ENCODE measurements at places on chromosomes 16 and 17. TPM values are rescaled to one million over a fixed set of nuclear protein-coding genes. Genes with fewer than 3 reads are reported as not detected.

DNA sequence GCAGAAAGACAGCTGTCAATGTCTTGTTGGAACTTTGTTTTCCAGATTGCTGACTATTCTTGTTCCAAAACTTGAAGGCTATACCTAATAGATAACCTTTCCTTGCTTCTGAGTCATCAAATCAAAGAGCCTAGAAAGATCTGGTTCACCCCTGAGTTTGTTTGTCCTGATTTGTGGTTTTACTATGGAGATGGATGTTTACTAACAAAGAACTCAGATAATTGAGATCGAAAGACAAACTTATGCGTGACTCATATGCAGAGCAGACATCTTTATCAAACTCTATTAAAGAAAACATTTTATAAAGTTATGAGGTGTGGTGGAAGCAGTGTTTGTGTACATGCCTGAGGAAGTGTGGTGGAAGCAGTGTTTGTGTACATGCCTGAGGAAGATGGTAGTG lies 311.1 kb upstream of the TBX2 start:
- DNase-seq: no peak
- no peaks in the 10 kb centered on the region for H3K27me3 ChIP-seq
- no peaks in the 10 kb centered on the region for H3K36me3 ChIP-seq

DNA sequence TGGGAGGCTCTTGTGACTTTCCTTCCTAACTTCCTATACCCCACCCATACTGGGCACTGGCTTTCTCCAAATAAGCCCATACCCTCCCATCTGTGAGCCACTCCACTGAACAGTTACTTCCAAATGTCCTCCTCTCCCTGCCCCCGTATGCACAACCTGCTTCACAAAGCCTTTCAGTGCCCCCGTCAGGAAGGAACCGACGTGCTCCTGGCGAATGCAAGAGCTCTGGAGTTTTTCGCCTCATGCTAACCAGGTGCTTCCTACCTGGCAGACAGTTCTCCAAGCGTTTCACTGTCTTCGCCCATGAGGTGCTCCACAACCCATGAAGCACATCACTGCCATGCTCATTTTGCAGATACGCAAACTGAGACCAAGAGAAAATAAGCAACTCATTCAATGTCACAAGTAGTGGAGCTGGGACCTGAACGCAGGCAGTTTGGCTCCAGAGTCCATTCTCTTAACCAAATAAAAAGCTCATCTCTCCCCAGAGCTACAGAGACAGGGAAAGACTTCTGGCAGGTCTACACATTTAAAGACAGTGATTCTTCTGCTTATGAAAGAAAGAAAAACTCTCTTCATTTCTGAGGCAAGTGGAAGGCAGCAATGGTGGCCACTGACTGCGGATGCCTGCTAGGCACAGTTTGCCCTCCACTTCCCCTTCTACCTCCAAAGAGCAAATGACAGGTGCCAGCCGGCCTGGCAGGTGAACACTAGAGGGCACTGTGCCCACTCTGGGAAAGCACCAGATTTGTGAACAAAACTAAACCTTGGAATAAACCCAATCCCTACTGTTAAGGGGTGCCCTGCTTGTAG lies 23.8 kb downstream of the SPHK1 start:
- no peak overlapping the region for H3K4me3 ChIP-seq
- H3K27ac ChIP-seq: no peak overlapping the region
- no peak for DNase-seq
- peaks cover 17% of the 10 kb centered on the region for H3K36me3 ChIP-seq

- H3K27me3 ChIP-seq: no peaks in the 10 kb centered on the region
- peak overlapping the region; percentile 89 for H3K4me3 ChIP-seq
Observed at GRCh38 chr16:11257131-11257938, 1.3 kb upstream of the SOCS1 start.

GRCh38 chr17:51739245-51739886 lies 419.1 kb downstream of the CA10 start:
- H3K27ac ChIP-seq: no peak overlapping the region
- no peaks in the 10 kb centered on the region for H3K27me3 ChIP-seq
- DNase-seq: no peak
- H3K4me1 ChIP-seq: no peaks in the 10 kb centered on the region
- no peaks in the 10 kb centered on the region for H3K36me3 ChIP-seq

- H3K27me3 ChIP-seq: peaks cover 5% of the 10 kb centered on the region
- no peak for DNase-seq
- no peak overlapping the region for H3K4me3 ChIP-seq
Observed at GRCh38 chr17:56319531-56319930, 166.3 kb downstream of the ANKFN1 start.

DNA sequence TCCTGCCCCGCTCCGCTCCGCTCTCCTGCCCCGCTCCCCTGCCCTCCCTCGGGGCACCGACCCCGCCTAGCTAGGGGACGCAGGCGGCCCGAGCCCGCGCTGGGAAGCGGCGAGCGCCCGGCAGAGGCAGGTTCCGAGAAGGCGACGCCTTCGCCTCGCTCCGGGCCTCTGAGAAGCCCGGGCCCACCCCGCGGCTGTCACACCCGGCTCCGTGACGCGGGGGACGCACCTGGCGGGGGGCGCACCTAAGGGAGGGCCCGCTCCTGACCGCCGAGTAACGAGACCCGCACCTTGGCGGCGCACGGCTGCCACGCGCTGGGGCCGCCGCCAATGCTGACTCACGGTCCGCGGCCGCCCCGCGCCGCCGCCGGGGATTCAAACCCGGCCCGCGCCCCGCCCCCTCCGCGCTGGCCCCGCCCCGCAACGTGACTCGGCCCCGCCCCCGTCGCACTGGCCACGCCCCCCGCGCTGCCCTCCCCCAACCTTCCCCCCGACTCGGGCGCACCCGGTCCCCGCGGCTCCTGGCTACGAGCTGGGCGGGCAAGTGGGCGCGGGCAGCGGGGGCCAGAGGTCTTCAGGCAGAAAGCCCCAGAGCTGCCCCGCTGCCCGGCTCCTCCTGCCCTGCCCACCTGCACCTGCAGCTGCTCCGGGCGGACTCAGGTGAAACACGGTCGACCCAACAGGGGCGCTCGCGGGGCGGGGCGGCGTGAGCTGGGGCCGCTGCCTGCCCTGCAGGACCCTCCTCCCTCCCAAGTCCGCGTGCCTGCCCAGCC lies 27.8 kb downstream of the GNPTG start:
- H3K36me3 ChIP-seq: peaks cover 53% of the 10 kb centered on the region
- peak overlapping the region; percentile 63 for H3K4me3 ChIP-seq
- no peak for DNase-seq
- no peaks in the 10 kb centered on the region for H3K27me3 ChIP-seq
- peaks cover 30% of the 10 kb centered on the region for H3K4me1 ChIP-seq
- peak overlapping the region; percentile 91 for H3K27ac ChIP-seq

POLR2C gene
- total RNA-seq: 78.0 TPM

- H3K27ac ChIP-seq: no peak overlapping the region
- no peaks in the 10 kb centered on the region for H3K4me1 ChIP-seq
- no peak for DNase-seq
- H3K36me3 ChIP-seq: no peaks in the 10 kb centered on the region
Observed at GRCh38 chr17:79065105-79065670, 9.4 kb upstream of the ENGASE start.

- no peak for DNase-seq
- no peak overlapping the region for H3K4me3 ChIP-seq
- no peaks in the 10 kb centered on the region for H3K27me3 ChIP-seq
- no peak overlapping the region for H3K27ac ChIP-seq
- H3K4me1 ChIP-seq: peaks cover 25% of the 10 kb centered on the region
Observed at GRCh38 chr16:1497014-1497598, 3.9 kb downstream of the TELO2 start.

GRCh38 chr16:55115506-55115905 lies 184.8 kb downstream of the IRX5 start:
- H3K27ac ChIP-seq: no peak overlapping the region
- no peaks in the 10 kb centered on the region for H3K27me3 ChIP-seq
- no peaks in the 10 kb centered on the region for H3K36me3 ChIP-seq
- no peaks in the 10 kb centered on the region for H3K4me1 ChIP-seq
- H3K4me3 ChIP-seq: no peak overlapping the region
- no peak for DNase-seq
